ENCODE measurements at places on chromosomes 3 and 15. TPM values are rescaled to one million over a fixed set of nuclear protein-coding genes. Genes with fewer than 3 reads are reported as not detected.

GRCh38 chr15:84946772-84947489 lies 34.7 kb upstream of the PDE8A start:
- no peaks in the 10 kb centered on the region for H3K36me3 ChIP-seq
- H3K4me1 ChIP-seq, result no peaks in the 10 kb centered on the region
- DNase-seq, result no peak

GRCh38 chr15:67765701-67766100 lies 59.6 kb upstream of the SKOR1 start:
- H3K36me3 ChIP-seq, result no peaks in the 10 kb centered on the region
- H3K27me3 ChIP-seq, result no peaks in the 10 kb centered on the region
- no peaks in the 10 kb centered on the region for H3K4me1 ChIP-seq
- no peak overlapping the region for H3K27ac ChIP-seq

DNA sequence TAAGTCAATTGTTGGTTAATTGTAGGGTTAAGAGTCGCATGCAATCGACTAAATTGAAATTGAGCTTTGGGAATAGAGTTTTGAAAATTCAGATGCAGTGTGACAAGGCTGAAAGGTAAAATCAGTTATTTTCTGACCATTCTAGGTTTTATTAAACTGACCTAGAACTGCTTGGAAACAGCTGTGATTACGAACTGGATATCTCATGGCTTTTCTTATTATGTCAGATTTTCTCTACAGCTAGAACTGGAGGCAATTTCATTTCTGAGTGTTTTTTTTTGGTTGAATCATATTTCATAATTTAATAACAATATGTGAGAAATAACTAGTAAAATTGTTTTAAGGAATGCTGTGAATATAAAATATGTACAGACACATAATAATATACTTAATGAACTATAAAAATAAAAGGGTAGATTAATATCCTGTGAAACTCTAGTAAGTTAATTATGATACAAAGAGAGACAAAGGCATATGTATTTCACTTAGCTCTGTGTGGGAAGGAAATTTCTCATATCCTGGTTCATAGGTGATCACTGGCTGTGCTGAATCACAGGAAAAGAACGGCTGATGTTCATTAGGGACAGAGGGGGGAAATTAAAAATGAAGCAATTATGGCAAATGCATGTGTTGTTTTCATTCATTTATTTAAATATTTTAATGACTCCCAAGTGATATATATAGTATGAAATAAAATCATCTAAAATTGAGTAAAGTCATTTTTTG lies 403.2 kb downstream of the ZIC1 start:
- no peak overlapping the region for H3K4me3 ChIP-seq
- H3K4me1 ChIP-seq, result peaks cover 9% of the 10 kb centered on the region
- no peaks in the 10 kb centered on the region for H3K36me3 ChIP-seq
- DNase-seq, result no peak

DNA sequence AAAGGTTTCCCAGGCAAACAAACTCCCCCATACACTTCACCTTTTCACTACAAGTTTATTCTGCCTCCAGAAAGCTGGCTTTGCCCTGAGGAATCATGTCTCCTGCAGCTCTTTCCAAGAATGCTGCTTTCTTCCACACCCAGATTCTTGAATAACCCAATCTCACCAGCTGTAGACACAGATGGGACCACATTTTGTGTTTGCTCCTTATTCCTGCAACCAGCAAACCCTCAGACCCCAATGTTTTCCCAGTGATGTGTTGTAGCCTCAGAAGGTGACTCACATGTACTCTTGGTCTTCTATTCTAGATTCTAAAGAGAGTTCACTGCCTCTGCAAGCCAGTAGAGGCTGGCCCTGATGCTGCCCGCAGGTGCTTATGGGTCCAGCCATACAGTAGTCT lies 23.6 kb upstream of the TRIM59 start:
- H3K36me3 ChIP-seq, result no peaks in the 10 kb centered on the region
- no peak overlapping the region for H3K27ac ChIP-seq
- no peaks in the 10 kb centered on the region for H3K4me1 ChIP-seq

DNA sequence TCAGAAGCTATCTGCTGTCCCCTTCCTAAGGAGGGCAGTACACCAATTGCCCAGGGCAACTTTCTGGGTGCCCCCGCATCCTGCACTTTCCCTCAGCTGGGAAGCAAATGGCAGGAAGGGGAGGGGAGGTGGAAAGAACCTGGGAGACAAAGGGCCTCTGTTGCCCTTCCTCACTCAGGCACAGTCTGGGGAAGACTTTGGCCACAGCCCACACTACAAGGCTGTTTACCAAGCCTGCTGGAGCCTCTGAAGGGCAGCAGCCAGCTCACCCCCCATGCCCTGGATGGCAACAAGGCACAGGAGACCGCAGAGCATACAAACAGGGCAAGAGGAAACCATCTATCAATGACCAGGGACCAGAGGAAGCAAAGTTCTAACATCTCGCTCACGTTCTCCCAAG lies 42.4 kb downstream of the ARRDC4 start:
- H3K4me1 ChIP-seq, result peaks cover 26% of the 10 kb centered on the region
- no peaks in the 10 kb centered on the region for H3K27me3 ChIP-seq
- no peak for DNase-seq
- H3K36me3 ChIP-seq, result no peaks in the 10 kb centered on the region
- peak overlapping the region; percentile 39 for H3K27ac ChIP-seq

- H3K27ac ChIP-seq, result no peak overlapping the region
- H3K27me3 ChIP-seq, result no peaks in the 10 kb centered on the region
- no peak for DNase-seq
- H3K4me3 ChIP-seq, result no peak overlapping the region
- peaks cover 4% of the 10 kb centered on the region for H3K4me1 ChIP-seq
Measured at GRCh38 chr15:50758712-50759205, 6.7 kb downstream of the SPPL2A start.

PIK3CB gene
- 98.4 TPM for total RNA-seq

RASGRP1 gene
- total RNA-seq, result 10.8 TPM

SLC28A2 gene
- total RNA-seq, result 2.5 TPM

SI gene
- 1.6 TPM for total RNA-seq
